Fibroblast of the aortic adventitia (primary cell): ENCODE measurements at places on chromosomes 7 and 10. TPM values are rescaled to one million over a fixed set of nuclear protein-coding genes. Genes with fewer than 3 reads are reported as not detected.

DNA sequence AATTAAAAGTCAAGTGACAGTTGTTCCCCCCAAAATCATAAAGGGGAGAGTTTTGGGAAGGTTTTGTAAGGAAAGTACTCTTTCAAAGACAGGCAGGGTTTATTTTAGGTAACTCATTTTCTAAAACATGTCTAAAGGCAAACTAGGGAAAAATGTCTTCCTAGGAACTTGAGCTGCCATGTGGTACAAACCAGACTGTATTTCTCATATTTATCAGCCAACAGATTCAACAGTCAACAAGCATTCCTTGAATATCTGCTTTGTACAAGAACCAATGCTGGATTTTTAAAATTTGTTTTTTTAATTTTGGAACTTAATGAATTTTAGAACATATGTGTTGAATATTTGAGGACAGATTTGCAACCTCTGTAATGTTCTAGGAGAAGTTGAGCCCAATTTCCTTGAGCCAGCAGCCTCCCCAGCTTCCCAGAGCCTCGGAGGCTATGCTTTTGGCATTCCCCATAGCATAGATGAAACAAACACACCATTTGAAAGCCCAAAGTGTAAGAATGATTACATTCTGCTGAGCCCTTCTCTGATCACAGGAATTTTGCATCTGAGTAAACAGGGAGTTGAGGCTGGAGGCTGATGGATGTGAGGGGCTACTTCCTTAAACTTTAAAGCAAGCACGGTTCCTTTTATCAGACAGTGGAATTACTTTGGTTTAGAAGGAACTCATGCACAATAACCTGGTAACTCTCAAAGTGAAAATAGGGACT lies 345.1 kb downstream of the RNLS start:
- DNase-seq = no peak

GRCh38 chr7:22831602-22832305 lies 9.1 kb upstream of the TOMM7 start:
- no peak for DNase-seq

DNA sequence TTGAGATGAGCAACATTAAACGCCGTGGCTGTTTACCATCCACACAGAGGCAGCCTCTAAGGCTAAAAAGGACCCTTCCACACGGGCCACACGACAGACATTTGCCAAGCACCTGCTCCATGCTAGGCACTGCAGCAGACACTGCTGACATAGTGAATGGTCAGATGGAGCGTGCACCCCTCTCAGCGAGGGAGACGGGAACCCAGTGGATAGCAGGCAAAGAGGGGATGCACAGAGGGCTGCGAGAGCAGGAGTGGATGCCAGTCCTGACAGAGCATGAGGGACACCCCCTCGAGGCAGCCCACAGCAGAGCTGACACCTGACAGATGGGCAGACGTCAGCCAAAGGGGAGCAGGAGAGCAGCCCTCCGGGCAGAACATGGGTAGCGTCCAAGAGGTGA lies 5.6 kb upstream of the STK32C start:
- no peak for DNase-seq

PON1 gene
- total RNA-seq = not detected in 2 replicates

BMPER gene
- 45.4 and 157 TPM in 2 replicates for total RNA-seq

SUGCT gene
- 1.9 and 6.7 TPM in 2 replicates for total RNA-seq
